ENCODE measurements at places on chromosomes 7 and 10. TPM values are rescaled to one million over a fixed set of nuclear protein-coding genes. Genes with fewer than 3 reads are reported as not detected.

CALML3 gene
- not detected for total RNA-seq

PRLHR gene
- total RNA-seq: not detected

DENND2A gene
- 13.7 TPM for total RNA-seq

PIK3CG gene
- total RNA-seq: 7.0 TPM

BHLHA15 gene
- total RNA-seq: 0.71 TPM

ANKRD61 gene
- 0.42 TPM for total RNA-seq

TNRC18 gene
- 103 TPM for total RNA-seq

SPDYE1 gene
- total RNA-seq: not detected

IFIT1B gene
- 0.14 TPM for total RNA-seq

CEP55 gene
- total RNA-seq: 0.48 TPM

LIPJ gene
- 0.14 TPM for total RNA-seq

MMP21 gene
- 0.38 TPM for total RNA-seq

SIRT1 gene
- 21.6 TPM for total RNA-seq

PTF1A gene
- total RNA-seq: not detected

HMX3 gene
- total RNA-seq: not detected

- DNase-seq: no peak
These were observed 78.1 kb downstream of the CDK1 start for GRCh38 chr10:60856405-60856804.

GRCh38 chr7:55427800-55428199 is 62.7 kb downstream of the LANCL2 start:
- no peak for DNase-seq

DNA sequence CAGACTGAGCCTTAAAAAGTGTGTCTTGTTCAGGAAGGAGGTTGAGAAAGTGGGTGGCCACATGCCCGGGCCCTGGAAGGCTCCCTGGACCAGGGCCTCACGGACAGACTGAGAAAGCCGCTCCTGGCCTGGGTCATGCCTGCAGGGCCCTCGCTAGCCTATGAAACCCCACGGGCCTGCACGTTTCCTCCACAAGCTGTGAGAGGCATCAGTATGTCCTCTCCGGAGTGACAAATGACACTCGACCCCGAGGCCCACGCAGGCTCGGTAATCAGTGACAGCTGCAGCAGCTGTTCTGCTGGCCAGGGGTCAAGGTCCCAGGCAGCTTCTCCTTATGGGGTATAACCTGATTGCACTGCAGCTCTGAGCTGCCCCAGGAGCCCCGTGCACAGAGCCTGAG is 47.6 kb downstream of the ASB13 start:
- peak; percentile 92 for DNase-seq

GRCh38 chr7:16594061-16594460 is 51.5 kb downstream of the ANKMY2 start:
- DNase-seq: no peak

DNA sequence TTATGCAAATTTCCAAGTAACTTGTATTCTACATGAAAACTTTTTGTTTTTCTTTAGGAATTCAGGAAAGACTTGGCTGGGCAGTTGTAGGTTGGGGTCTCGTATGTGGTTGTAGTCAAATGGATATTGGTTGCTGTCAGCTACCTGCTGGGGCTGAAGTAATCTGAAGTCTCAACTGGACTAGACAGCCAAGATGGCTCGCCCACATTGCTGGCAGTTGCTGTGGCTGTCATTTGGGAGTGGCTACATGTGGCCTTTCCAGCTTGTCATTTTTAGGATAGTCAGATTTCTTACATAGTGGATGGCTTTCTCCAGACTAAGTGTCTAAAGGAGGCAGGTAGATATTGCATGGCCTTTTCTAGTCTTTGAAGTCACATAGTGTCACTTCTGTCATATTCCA is 32.6 kb downstream of the EXOC6 start:
- no peak for DNase-seq

- DNase-seq: no peak
These were observed at the start of gene RBM20 for GRCh38 chr10:110643653-110644597. Gene RBM20, plus strand, starts transcription at chr10:110644336. Its CDS starts 119 bp downstream, at chr10:110644455.

- DNase-seq: no peak
These were observed 155.9 kb upstream of the EGR2 start for GRCh38 chr10:62972103-62972502.

- DNase-seq: peak; percentile 22
These were observed 259.7 kb upstream of the PITRM1 start for GRCh38 chr10:3432081-3432825.

- DNase-seq: no peak
These were observed 21.0 kb downstream of the KMT2C start for GRCh38 chr7:152414779-152415178.

DNA sequence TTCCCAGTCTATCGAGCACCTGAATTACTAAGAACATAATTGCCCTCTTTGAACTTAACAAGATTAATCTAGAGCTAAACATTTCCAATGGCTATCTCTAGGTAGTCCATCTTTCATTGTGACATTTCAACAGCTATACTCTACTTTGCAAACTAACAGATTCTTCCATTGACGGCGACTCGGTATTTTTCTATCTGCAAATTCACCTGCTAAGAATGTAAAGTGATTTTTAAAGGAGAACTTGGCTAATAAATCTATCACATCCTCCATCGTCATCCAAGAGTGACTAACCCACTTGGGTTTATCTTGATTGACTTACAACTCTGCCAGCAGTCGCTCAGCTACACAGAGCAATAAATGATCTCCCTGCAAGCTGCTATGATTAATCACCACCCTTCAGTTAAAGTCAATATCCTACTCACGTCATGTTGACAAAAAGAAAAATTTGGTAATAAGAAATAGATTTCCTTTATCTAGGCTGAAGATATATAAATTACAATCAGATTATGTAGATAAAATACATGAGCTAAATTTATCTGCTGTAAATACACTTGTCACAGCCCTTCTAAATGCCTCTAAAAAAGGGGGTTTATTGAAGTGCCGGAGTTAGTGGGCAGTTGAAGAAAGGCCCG is 99.5 kb downstream of the SFMBT2 start:
- no peak for DNase-seq

GRCh38 chr10:47027784-47028260 is 116.6 kb downstream of the PTPN20 start:
- no peak for DNase-seq

- no peak for DNase-seq
These were observed 11.6 kb upstream of the PALD1 start for GRCh38 chr10:70466951-70467350.

DNA sequence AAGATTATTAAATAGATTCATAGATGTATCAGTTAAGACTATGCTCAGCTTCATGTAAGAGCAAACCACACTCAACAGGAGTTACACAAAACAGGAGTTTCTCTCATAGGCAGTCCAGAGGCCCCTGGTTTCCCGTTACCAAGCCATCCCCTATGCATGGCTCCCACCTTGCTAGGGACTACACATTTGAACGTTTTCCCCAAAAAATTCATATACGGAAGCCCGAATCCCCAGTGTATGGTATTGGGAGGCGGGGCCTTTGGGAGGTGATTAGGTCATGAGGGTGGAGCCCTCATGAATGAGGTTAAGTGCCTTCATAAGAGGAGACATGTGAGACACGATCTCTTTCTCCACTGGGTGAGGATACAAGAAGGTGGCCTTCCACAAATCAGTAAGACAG is 29.1 kb downstream of the RSU1 start:
- DNase-seq: no peak

DNA sequence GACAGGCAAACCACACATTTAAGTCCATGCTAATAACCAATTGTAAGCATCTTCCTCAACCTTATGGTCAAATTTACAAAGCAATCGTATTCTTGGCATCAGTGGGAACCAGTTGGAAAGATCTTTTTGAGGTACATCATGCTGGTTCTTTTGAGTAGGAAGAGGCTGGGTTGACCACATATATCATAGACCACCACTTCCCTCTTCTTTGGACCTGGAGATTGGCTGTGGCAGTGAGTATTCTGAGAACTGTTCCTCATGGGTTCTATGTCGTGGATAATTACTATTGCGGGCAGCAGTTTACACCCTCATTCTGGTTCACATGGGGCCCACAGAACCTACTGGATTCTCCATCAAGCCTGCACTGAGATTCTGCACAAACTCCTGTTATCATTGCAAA is 35.5 kb upstream of the C1GALT1 start:
- no peak for DNase-seq

GRCh38 chr7:93011351-93012294 is 106.2 kb downstream of the SAMD9 start:
- DNase-seq: no peak

DNA sequence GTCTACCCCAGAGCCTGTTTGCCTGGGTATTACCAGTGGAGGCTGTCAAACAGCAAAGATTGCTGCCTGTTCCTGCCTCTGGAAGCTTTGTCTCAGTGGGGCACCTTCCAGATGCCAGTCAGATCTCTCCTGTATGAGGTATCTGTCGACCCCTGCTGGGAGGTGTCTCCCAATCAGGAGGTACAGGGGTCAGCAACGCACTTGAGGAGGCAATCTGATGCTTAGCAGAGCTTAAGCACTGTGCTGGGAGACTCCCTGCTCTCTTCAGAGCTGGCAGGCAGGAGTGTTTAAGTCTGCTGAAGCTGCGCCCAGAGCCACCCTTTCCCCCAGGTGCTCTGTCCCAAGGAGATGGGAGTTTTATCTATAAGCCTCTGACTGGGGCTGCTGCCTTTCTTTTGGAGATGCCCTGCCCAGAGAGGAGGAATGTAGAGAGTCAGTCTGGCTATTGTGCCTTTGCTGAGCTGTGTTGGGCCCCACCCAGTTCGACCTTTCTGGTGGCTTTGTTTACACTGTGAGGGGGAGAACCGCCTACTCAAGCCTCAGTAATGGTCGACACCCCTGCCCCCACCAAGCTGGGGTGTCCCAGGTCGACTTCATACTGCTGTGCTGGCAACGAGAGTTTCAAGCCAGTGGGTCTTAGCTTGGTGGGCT is 62.2 kb downstream of the PPP1R9A start:
- no peak for DNase-seq

DNA sequence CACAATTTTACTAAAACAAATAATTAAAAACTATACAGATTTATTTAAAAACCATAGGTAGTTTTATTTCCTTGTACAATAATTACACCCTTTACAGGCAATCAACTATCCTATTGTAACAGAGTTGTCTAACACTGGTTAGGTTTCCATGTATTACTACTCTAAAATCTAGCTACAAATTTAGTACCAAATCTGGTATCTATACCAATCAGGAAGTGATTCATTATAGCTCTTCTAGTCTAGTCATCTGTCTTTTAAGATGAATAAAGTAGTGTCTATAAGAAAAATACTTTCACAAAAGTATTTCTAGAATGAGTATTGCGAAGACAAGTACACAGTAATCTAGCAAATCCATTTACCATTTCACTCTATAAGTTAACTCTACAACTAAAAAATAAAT is 16.9 kb downstream of the ZNF800 start:
- DNase-seq: no peak

- DNase-seq: no peak
These were observed 2.2 kb upstream of the KCTD7 start for GRCh38 chr7:66626331-66626934.

DNA sequence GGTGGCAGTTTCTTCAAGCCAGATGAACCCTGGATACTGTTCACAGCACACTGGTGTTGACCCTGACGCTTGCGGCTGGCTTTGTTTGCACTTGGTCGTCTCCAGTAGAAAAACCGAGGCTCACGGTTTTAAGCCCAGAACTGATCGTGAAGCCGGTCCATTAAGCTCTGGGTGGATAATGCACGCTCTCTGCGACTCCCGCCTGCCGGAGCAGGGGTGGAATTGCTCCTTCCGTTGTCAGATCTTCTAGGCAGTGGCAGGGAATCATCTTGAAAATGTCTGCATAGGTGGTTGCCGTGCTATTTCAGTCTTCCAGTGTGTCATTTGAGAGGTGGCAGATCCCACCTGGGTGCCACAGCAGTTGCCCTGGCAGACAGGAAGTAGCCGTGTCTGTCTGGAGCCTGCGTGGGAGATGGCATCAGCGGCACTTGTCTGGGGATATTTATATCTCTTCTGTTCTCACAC is 35.9 kb upstream of the AP5Z1 start:
- no peak for DNase-seq

DNA sequence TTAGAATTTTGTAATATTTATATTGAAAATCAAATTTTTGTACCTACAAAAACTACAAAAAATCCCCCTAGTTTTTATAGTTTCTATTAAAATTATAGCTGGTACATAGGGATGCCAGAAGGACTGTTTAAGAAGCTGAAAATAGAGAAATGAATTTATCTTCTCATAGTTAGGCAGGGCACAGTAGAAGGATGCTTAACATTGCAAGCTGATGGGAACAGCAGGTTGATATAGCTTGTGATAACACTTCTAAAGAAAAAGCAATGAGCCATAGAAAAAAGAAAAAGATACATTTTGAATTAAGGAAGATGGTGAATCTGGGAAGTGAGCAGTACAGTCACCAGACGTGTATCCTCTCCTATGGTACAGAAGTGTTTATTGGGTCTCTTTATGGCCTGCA is 32.0 kb downstream of the PTEN start:
- no peak for DNase-seq

All from posterior vena cava (tissue), 2 donors.